Activated CD4-positive, alpha-beta T cell treated with anti-CD3 and anti-CD28 coated beads for 1 hour (primary cell): ENCODE measurements at places on chromosomes 16 and 17.

GRCh38 chr16:78390508-78391324 is 291.3 kb downstream of the WWOX start:
- no peak for DNase-seq

- DNase-seq = no peak
Observed at GRCh38 chr16:48682971-48683370, 73.0 kb upstream of the N4BP1 start.

DNA sequence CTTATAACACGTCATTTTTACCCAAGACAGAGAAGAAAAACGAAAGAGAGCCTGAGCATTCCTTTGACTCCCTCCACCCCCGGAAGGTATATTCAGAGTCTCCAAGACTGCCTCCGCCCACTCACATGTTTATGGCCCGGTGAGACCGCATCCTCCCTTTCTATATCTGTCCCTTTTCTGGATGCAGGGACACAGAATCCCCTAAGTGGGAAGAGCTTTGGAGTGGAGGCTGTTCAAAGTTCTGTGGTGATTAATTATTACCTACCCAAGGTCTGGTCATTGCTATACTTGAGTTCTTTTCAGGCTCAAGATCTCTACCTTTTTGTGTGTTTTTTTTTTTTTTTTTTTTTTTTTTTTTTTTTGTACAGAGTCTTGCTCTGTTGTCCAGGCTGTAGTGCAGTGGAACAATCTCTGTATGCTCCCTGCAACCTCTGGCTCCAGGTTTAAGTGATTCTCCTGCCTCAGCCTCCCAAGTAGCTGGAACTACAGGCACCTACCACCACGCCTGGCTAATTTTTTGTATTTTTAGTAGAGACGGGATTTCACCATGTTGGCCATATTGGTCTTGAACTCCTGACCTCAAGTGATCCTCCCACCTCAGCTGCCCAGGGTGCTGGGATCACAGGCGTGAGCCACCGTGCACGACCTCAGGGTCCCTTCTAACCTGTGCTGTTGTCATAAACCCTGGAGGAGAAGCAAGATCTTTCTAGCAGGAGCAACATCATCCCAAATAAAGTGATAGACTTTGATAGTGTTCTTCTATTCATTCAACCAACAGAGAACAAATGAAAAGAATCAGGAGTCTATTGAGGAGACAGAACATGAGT is 407.1 kb downstream of the WWOX start:
- DNase-seq = no peak

- no peak for DNase-seq
Observed at GRCh38 chr16:28290859-28291254, 1.5 kb upstream of the SBK1 start.

DNA sequence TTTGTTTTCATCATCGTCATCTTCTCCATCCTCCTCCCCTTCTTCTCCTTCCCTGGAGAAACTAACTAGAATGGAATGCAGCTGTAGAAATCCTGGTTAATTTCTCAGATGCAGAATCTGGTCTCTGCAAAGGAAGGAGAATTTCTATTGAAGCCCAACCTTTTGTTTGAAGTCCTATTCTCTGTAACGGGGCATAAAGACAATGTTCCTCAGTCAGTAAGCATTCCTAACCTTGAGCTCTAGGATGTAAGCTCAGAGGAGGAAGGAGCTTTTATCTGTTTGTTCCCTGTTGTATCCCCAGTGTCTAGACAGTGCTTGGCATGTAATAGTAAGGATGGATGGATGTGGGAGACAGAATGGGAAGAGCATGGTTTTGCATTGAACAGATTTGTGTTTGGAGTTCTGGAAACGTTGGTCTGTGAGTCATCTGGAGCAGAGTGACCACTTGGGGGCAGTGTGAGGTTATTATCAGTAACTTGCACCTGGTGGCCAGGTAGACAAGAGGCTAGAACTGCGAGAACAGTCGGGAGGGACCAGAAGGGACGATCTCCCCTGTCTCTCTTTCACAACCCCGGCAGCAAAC is 363.7 kb downstream of the SNX29 start:
- DNase-seq = no peak

GRCh38 chr17:17872547-17873345 is 36.0 kb upstream of the SREBF1 start:
- DNase-seq = no peak
